ENCODE measurements at places on chromosomes 2 and 18. TPM values are rescaled to one million over a fixed set of nuclear protein-coding genes. Genes with fewer than 3 reads are reported as not detected.

The ATP6V1B1 gene
- 1.8 TPM for total RNA-seq

The B3GNT7 gene
- under 0.01 TPM for total RNA-seq

The SIX2 gene
- total RNA-seq: not detected

The VIL1 gene
- total RNA-seq: not detected

The MXD1 gene
- total RNA-seq: 6.5 TPM

The MC2R gene
- total RNA-seq: not detected

The PXDN gene
- total RNA-seq: 893 TPM

The CHRNA1 gene
- total RNA-seq: 1.5 TPM

The DQX1 gene
- total RNA-seq: 0.32 TPM
